Activated naive CD4-positive, alpha-beta T cell treated with anti-CD3 and anti-CD28 coated beads for 36 hours (primary cell): ENCODE measurements at places on chromosomes 6 and 20. TPM values are rescaled to one million over a fixed set of nuclear protein-coding genes. Genes with fewer than 3 reads are reported as not detected.

The CNR1 gene
- total RNA-seq = not detected

The ENPP4 gene
- 7.7 TPM for total RNA-seq

The RFX6 gene
- total RNA-seq = not detected

The SLC17A4 gene
- not detected for total RNA-seq

The ADTRP gene
- total RNA-seq = 49.4 TPM

The C6orf132 gene
- total RNA-seq = 0.12 TPM

- DNase-seq = peak; percentile 35
Observed at GRCh38 chr6:41967312-41968287, 26.0 kb upstream of the CCND3 start.

GRCh38 chr20:20204256-20204655 lies 151.9 kb downstream of the CFAP61 start:
- DNase-seq = no peak

- DNase-seq = no peak
Observed at GRCh38 chr20:5156675-5157448, 30.1 kb downstream of the CDS2 start.

DNA sequence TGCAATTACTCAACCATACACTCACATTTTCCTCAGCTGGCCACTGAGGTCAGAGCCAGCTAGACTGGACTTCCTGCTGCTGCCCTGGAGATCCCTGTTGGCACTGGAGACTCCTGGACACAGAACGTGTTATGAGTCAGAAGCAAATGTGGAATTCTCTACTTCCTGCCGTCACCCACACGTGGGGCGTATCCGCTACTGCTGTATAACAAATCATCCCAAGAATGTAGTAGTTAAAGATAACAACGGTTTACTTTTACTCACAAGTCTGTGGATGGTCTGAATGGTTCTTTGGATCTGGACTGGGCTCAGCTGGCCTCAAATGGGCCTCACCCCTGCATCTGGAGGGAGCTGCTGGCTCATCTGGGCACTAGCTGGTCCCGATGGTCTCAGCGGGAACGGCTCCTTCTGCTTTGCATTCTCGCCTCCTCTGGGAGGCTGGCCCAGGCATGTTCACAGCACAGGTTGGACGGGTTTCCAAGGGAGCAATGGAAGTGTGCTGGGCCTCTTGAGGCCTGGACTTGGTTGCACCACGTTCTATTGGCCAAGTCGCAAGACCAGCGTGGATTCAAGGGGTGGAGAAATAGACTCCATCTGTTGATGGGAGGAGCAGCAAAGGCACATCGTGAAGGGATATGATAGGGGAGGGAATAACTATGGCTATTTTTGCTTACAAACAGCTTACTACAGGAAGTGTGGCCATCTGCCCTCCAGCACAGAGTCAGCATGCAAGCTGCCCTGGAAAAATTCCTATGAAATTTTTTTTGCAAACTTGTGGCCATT lies 118.5 kb downstream of the SNX5 start:
- no peak for DNase-seq

- DNase-seq = no peak
Observed at GRCh38 chr20:33336375-33336774, 53.4 kb downstream of the BPIFB1 start.

GRCh38 chr6:159971341-159972178 lies 2.7 kb downstream of the IGF2R start:
- no peak for DNase-seq

DNA sequence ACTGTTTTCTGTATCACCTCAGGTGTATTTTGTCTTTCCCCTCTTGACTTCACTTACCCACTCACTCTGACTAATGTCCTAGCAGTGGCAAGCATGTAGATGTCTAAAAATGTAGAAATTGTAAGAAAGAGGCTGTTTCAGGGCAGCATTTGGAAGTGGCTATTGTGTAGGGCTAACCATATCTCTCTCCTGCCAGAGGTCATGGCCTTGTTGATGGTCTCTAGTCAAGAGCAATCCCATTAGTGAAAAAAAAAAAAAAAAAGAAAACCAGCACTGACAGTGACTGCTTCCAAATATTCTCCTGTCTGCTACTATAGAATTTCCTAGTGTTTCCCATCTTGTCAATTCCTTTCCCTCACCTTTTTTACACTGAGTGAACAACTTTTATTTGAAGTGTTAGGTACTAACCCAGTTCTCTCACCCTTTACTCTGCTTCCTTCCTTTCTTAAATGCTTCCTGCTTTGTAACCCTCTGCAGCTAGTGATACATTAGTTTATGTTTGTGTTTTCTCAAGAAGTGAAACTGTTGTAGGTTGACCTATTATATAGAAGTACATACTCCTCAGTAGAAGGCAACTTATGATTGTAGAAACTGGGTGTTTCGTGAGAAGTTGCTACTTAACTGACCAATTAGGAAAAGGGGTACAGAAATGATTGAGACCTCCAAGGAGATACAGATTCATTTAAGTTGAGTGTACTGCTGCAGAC lies 174.1 kb upstream of the PTPRK start:
- no peak for DNase-seq

GRCh38 chr6:150949526-150949925 lies 84.0 kb downstream of the MTHFD1L start:
- DNase-seq = no peak

- DNase-seq = no peak
Observed at GRCh38 chr6:15677822-15678221, 15.0 kb upstream of the DTNBP1 start.

GRCh38 chr6:149990212-149990660 lies 26.5 kb downstream of the ULBP1 start:
- DNase-seq = no peak

DNA sequence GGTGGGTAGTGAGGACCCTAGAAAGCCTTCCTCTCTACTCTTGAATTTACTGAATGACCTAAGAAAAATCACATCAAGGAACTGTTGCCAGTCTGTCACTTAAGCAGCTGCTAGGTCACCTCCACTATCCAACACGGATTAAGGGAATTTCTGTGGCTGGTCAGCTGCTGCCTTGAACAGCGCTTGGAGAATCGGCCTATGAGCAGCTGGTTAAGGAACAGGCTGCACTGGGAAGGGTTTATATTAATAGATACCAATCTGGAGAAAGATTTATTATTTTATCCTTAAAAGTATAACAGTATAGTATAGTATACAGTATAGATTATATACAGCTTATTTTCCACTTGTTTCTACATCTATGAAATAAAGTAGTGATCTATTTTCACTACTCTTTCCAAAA lies 6.5 kb downstream of the PTPRK start:
- no peak for DNase-seq

DNA sequence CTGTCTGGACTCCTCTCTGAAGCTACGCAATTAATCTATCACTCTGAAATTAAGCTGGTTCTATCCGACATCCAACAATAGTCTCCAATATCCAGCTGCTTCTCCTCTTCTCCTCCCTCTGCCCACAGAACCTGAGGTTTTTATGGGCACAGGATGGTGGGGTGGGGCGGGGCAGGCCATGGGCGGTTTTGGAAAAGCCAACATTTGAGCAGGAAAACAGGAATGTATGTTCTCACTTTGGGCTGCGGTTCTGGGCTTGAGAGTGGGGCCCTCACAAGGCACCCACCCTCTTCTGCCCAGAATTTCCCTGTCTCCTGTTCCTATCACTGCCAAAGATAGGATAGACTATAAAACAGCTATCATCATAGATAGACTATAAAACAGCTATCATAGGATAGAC lies 1144.2 kb downstream of the EPHA7 start:
- no peak for DNase-seq

DNA sequence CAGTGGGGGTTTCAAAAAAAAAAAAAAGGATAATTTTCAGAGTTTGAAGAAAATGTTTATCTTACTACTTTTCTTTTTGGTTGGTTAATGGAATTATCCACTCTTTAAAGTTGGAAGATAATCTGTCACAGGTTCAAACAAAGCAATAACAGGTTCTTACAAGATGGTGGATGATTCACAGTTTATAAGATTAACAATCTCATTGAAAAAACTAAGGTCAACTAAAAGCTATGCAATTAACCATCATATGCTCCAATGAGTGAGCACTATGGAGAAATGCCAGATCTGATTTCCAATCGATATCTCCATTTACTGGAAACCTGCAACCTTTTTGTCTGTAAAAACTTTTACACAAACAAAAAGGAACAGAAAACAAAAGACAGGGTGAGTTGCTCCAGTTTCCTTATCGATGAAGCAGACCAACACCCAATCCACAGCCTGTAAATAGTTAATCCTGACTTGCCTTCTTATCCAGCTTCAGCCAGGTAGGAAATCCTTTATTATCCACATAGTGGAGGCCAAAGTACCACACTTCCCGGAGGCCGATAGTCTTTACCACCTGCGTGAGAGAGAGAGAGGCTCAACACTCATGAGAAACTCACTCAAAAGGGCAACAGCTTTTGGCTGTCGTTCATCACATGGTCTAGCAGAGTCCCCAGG lies 32.4 kb downstream of the EZR start:
- no peak for DNase-seq

- DNase-seq = no peak
Observed at GRCh38 chr6:4606821-4607704, 169.1 kb upstream of the CDYL start.

DNA sequence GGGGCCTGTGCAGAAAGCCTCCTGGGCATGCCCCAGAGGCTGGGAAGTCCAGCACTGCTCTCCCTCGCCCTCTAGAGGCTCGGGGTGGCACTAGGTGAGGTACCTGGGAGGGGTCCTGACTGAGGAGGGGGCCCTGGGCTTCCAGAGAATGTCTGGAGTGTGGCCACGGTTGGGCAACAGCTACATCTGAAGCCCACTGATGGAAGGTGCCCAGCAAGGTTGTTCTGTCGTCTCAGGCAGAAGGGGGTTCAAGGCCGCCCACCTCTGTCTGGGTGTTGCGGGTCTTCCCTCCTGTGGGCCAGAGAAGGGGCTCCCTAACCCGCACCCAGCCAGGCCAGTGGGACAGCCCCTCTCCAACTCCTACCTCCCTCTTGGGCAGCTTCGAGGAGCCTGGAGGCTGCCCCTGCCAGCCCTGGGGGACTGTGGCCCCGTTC lies 11.4 kb upstream of the VEGFA start:
- peak; percentile 62 for DNase-seq

DNA sequence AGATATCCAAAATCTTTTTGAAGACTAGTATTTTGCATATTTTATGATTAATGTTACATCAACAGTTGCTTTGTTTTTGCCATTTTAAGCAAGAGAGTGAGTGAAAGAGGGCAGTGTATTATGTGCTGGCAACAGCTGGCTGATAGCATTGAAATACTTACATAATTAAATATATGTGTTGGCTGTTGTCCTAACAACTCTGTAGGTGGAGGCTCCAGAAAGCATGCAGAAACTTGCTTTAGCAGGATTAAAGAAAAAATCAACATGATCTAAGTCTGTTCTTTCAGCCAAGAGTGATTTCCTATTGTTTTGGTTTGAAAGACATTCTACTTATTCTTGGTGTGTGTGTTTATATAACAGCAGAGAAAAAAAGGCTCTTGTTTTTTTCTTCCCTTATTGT lies 127.5 kb downstream of the CDKAL1 start:
- DNase-seq = no peak

DNA sequence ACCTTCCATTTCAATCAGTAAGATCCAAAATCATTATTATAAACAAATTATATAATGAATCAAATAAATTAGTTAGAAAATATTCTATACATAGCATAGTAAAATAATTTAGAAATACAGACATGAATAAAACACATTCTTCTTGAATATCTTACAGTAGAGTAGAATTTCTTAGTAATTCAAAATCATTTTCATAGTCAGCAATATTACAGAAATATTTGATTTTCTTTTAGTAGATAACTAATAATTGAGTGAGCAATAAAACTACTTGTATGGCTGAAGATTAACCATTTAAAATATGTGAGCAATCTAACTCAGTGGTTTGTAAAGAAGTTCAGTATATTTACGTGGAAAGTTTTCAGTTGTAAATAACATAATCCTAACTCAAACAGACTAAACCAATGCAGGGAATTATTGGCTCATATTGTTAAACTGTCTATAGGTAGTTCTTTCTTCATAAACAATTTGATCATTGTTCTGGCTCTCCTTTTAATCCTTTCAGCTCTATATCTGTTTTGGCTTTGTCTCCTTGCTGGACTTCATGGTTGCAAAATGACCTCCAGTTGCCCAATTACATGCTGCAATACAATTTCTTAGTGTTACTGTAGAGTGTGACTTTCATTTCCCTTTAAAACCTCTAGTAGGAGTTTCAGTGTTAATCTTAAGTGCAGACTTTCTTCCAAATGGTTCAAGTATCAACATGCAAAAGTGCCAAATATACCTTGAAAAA lies 307.5 kb downstream of the EYS start:
- DNase-seq = no peak

GRCh38 chr20:41027872-41028358 lies 707 bp upstream of the TOP1 start:
- no peak for DNase-seq

GRCh38 chr20:358891-359555 lies 12.1 kb downstream of the NRSN2 start:
- no peak for DNase-seq
